ENCODE measurements at places on chromosomes 3 and 15. TPM values are rescaled to one million over a fixed set of nuclear protein-coding genes. Genes with fewer than 3 reads are reported as not detected.

Gene VIPR1
- 0.31 TPM for total RNA-seq

Gene GMPPB
- total RNA-seq: 23.6 TPM

Gene DPPA4
- not detected for total RNA-seq

Gene FBXL22
- total RNA-seq: not detected

Gene SV2B
- 0.87 TPM for total RNA-seq

Gene MAP3K13
- 20.2 TPM for total RNA-seq

Gene CD200
- 8.7 TPM for total RNA-seq

Gene NR2E3
- total RNA-seq: not detected

Gene NIT2
- 18.8 TPM for total RNA-seq

Gene VPS18
- total RNA-seq: 23.6 TPM

Gene GOLGA8G
- not detected for total RNA-seq

Gene SHF
- 3.5 TPM for total RNA-seq

Gene IL17RB
- total RNA-seq: not detected

Gene SLC2A2
- total RNA-seq: not detected

Gene SLC22A14
- total RNA-seq: not detected

Gene SI
- total RNA-seq: not detected

Gene TMEM108
- not detected for total RNA-seq

Gene GHRL
- not detected for total RNA-seq

All from cardiac ventricle fibroblast (primary cell).